ENCODE measurements at places on chromosomes 3 and 15.

GRCh38 chr15:90348456-90348855 is 3.6 kb upstream of the ZNF774 start:
- DNase-seq = no peak

- no peak for DNase-seq
These were observed 24.3 kb downstream of the LMCD1 start for GRCh38 chr3:8525893-8526292.

- no peak for DNase-seq
These were observed 32.5 kb downstream of the CA12 start for GRCh38 chr15:63349156-63349555.

DNA sequence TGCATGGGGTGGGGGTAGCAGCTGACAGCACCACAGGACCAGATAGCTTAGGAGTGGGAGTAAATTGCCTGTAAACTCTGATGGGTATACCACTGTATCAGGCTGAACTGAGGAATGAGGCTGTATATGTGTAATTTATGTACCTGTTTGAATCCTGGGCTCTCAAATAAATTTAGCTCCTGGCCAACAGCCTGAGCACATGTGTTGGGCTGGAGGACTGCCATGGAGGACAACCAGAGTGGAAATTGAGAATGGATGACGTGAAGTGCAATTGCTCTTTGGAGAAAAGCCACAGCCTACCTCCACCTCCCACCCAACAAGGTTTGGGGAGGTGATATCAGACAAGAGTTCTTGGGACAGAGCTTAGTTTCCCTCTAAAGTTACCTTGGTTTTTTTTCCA is 328.6 kb upstream of the PROK2 start:
- DNase-seq = no peak

DNA sequence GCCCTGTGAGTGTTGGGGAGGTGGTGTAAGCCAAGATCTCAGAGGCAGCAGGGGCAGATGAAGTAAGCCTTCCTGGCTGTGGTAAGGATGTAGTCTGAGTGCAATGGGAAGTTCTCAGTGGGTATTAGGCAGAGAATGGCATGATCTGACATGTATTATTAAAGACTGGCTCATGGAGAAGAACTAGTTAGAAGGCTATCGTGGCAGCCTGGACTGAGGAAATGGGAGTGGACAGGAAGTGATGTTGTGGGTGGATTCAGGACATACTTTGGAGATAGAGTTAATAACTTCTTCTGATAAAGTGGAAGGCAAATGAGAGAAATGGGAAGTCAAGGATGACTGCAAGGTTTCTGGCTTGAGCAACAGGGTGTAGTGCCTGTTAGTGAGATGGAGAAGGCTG is 250.9 kb upstream of the CFAP20DC start:
- no peak for DNase-seq

GRCh38 chr15:64634027-64634426 is 141.4 kb downstream of the RBPMS2 start:
- DNase-seq = peak; percentile 21

GRCh38 chr15:95290176-95290974 is 1040.1 kb upstream of the NR2F2 start:
- no peak for DNase-seq

GRCh38 chr15:33517944-33518343 is 207.2 kb downstream of the RYR3 start:
- no peak for DNase-seq

GRCh38 chr3:11570789-11571495 is 72.8 kb downstream of the VGLL4 start:
- DNase-seq = no peak

DNA sequence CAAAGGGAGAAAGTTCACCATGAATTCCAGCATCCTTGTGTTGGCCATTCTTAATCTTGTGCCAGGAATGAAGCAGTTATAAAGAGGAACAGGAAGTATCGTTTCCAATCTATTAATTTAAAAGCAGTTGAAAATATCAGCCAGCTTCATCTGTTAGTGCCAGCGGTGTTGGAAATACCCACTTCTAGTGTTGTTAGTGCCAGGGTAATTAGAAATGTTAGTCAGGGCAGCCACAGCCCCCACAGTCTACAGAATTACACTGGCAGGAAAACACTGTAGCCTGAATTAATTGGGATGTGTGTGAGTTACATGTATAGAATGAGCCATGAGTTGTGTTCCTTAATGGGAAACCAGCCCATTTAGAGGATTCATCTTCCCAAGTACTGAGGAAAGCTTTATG is 127.8 kb downstream of the GHSR start:
- DNase-seq = no peak

DNA sequence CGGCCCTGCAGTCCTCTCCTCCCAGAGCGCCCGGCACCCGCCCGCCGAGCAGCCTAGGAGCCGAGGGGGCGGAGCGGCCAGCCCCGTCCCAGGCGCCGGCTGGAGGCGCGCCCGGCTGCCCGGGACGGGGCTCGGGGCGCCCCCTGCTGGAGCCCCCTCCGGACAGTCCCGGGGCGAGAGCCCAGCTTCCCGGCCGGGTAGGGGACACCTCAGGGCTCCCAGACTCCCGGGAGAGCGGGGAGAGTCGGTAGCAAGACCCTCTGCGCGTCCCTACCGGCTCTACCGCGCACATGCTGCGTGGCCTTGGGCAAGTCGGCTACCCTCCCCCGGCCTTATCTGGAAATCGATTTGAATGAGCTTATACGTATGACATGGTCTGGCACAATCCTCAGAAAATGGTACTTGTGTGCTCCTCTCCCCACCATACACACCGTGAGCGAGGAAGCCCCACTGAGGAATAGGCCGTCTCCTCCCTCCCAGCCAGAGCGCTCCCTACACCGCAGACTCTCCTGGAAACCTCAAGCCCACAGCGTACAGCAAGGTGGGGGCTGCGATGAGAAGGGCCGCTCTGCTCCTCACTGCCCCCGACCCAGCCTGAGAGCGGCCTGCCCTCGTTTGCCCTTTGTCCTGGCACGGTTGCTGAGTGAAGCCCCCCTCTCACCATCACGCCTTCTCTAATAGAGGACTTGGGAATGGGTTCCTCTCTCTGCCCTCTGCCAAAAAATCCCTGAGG is at the start of gene DAPK2:
Gene DAPK2 (minus strand): TSS at position 65 of the 733 bp plus-strand sequence. CDS start 6,224 bp downstream, outside the sequence.
- peak; percentile 72 for DNase-seq

- no peak for DNase-seq
These were observed 115.6 kb upstream of the PLXNA1 start for GRCh38 chr3:126867190-126867862.

- no peak for DNase-seq
These were observed 408.6 kb downstream of the GBE1 start for GRCh38 chr3:81352867-81353266.

GRCh38 chr3:79111375-79112052 is 656.3 kb downstream of the ROBO1 start:
- DNase-seq = no peak

- DNase-seq = no peak
These were observed 216.5 kb downstream of the ZBBX start for GRCh38 chr3:167163580-167163979.

DNA sequence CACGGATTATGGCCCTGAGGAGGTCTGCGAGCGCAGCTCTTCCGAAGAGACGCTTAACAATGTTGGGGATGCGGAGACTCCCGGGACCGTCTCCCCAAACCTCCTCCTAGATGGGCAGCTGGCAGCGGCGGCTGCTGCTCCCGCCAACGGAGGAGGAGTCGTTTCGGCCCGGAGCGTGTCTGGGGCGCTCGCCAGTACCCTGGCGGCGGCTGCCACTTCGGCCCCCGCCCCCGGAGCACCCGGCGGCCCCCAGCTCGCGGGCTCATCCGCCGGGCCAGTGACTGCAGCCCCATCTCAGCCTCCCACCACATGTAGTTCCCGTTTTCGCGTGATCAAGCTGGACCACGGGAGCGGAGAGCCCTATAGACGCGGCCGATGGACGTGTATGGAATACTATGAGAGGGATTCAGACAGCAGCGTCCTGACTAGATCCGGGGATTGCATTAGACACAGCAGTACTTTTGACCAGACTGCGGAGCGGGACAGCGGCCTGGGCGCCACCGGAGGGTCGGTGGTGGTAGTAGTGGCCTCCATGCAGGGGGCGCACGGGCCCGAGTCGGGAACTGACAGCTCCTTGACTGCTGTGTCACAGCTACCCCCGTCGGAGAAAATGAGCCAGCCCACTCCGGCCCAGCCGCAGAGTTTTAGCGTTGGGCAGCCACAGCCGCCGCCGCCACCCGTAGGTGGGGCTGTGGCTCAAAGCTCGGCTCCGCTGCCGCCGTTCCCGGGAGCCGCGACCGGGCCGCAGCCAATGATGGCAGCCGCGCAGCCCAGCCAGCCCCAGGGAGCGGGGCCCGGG is 1.6 kb downstream of the TSC22D2 start:
- peak; percentile 79 for DNase-seq

GRCh38 chr3:43448098-43448497 is 161.8 kb downstream of the SNRK start:
- DNase-seq = no peak

GRCh38 chr15:72967811-72968530 is 84.3 kb upstream of the NEO1 start:
- no peak for DNase-seq

Measured in activated CD4-positive, alpha-beta T cell treated with anti-CD3 and anti-CD28 coated beads, Interleukin-2, amount 50 U/mL, for 48 hours (primary cell).